ENCODE measurements at places on chromosomes 1 and 21.

DNA sequence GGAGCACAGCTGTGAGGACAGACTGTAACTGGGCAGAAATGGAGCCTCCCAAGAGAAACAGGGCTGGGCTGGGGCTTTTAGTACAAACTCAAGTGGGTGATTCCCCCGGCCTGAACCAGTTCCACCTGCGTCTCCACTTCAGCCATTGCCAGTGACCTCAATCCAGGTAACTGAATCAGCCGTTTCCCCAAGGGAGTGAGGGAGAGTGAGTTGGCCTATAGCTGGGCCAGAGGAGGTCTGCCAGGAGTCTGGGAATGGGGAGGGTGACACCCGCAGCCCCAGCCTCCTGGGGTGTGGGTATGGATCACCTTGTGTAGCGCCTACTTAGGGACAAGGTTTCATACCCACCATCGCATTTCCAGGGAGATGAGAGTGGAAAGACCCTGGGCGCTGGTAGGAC lies 8.5 kb downstream of the SLC26A9 start:
- no peak for DNase-seq

DNA sequence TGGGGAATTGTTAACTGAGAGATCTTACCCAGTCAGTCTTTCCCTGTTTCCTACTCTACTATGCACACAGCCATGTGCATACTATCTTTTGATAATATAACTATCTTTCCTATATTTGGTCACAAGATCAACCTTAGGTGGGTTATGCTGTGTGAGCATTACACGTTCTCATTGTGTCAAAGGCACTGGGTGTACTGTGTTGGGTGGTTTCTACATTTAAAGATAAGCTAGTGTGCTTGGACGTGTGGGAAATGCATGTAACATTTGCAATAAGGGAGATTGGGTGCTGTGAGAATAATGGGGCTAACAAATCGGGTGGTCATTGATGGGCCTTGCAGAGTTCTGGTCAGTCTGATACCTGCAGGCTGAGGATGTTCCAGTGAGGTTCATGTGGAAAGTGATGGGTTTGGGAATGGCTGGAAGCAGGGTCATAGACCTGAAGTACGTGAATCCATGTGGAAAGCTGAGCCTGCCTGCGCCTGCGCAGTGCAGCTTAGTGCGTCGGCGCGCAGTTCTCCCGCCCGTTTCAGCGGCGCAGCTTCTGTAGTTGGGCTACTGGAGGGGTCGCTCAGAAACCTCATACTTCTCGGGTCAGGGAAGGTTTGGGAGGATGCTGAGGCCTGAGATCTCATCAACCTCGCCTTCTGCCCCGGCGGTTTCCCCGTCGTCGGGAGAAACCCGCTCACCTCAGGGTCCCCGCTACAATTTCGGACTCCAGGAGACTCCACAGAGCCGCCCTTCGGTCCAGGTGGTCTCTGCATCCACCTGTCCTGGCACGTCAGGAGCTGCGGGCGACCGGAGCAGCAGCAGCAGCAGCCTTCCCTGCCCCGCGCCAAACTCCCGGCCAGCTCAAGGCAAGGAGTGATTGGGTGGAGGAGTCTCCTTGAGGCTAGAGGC lies at the start of gene MSH4:
Gene MSH4, plus strand, starts transcription at position 507 of the 897 bp plus-strand sequence. Its CDS starts 104 bp downstream, at position 611.
- DNase-seq, result no peak

GRCh38 chr1:37474697-37475379 lies 458 bp downstream of the ZC3H12A start:
- peak; percentile 45 for DNase-seq

- no peak for DNase-seq
Measured at GRCh38 chr1:189205863-189206262, 1271.8 kb downstream of the BRINP3 start.

- no peak for DNase-seq
Measured at GRCh38 chr1:186679924-186680244, 339 bp downstream of the PTGS2 start.
